Peyer's patch (tissue), 4 donors: ENCODE measurements at places on chromosomes 13 and 19. TPM values are rescaled to one million over a fixed set of nuclear protein-coding genes. Genes with fewer than 3 reads are reported as not detected.

- H3K27ac ChIP-seq = no peak overlapping the region
- H3K4me1 ChIP-seq = no peaks in the 10 kb centered on the region
Measured at GRCh38 chr19:46116121-46116520, 8.4 kb downstream of the IGFL3 start.

GRCh38 chr19:44653977-44654774, 10.5 kb downstream of the PVR start:
- peak; percentile 86 for DNase-seq
- H3K27ac ChIP-seq = no peak overlapping the region
- H3K36me3 ChIP-seq = peaks cover 75% of the 10 kb centered on the region
- peaks cover 3% of the 10 kb centered on the region for H3K4me1 ChIP-seq
- H3K27me3 ChIP-seq = no peaks in the 10 kb centered on the region
- H3K4me3 ChIP-seq = no peak overlapping the region

DNA sequence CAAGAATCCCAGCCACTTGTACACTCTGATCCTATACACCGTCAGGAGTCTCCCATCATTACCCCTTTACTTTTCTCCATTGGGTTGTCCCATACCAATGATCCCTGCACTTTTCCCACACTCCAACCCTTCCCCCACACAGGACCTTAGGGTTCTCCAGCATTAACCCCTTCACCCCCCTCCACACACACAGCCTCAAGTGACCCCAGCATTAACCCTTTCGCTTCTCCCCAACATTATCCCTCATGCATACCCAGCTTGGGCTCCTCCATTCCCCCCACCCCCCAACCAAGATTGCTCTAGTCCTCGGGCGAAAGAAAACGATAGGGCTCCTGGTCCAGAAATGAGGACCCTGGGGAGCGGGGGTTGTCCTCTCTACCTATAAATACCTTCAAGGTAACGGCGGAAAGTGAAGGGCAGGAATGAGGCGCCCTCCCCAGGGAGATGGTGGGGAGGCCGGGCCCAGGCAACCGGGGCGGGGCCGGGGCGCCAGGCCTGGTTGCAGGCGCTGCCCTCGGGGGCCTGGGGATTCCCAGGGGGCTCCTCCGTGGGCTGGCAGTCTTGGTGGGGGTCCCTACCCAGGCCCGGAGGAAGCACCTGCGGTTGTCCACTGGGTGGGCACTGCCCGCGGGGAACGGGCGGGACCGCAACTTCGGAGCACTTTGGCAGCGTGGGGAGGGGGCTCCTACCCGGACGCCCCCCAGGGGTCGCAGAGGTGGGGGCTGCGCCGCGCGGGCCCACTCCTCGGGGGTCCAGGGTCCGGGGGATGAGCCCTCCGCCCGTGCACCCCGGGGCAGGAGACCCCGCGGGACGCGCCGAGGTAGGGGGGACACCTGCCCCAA, 757 bp downstream of the WIZ start:
- no peaks in the 10 kb centered on the region for H3K27me3 ChIP-seq
- H3K4me3 ChIP-seq = peak overlapping the region; percentile 84
- DNase-seq = peak; percentile 49
- H3K4me1 ChIP-seq = no peaks in the 10 kb centered on the region

DNA sequence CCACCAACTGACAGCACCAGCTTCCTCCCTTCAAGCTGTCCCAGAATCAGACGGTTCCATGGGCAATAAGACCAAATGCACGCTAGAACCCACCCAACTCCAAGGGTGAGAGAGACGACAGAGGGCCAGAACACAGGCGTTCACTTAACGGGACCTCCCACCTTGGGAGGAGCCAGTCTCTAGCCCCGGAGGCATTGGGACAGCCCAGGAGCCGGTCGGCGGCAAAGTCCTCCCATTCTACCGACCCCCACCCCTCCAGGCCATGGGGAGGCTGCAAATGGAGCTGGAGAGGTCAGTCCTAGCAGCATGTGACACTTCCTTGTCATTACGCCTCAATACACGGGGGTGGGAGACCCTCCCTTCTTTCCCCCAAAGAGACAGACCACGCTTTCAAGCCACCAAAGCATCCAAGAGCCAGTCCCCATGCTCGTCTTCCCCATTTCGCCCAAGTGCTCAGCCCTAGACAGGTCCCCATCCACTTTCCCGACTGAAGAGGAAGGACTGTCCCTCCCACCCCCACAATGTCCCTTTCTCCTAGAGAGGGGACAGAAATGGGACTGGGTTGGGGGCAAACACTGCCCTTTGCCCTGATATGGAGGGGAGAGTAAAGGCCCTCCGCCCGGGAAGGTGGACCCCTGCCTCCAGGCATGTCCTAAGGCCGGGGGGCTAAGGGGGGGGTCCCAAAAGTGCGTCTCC, 964 bp downstream of the KHSRP start:
- H3K36me3 ChIP-seq = no peaks in the 10 kb centered on the region
- H3K4me1 ChIP-seq = no peaks in the 10 kb centered on the region
- no peak for DNase-seq
- H3K27ac ChIP-seq = peak overlapping the region; percentile 80

GRCh38 chr19:5933391-5934068, 19.5 kb downstream of the CAPS start:
- H3K4me1 ChIP-seq = peaks cover 8% of the 10 kb centered on the region
- H3K27me3 ChIP-seq = no peaks in the 10 kb centered on the region
- no peak for DNase-seq
- H3K36me3 ChIP-seq = no peaks in the 10 kb centered on the region
- no peak overlapping the region for H3K4me3 ChIP-seq

DNA sequence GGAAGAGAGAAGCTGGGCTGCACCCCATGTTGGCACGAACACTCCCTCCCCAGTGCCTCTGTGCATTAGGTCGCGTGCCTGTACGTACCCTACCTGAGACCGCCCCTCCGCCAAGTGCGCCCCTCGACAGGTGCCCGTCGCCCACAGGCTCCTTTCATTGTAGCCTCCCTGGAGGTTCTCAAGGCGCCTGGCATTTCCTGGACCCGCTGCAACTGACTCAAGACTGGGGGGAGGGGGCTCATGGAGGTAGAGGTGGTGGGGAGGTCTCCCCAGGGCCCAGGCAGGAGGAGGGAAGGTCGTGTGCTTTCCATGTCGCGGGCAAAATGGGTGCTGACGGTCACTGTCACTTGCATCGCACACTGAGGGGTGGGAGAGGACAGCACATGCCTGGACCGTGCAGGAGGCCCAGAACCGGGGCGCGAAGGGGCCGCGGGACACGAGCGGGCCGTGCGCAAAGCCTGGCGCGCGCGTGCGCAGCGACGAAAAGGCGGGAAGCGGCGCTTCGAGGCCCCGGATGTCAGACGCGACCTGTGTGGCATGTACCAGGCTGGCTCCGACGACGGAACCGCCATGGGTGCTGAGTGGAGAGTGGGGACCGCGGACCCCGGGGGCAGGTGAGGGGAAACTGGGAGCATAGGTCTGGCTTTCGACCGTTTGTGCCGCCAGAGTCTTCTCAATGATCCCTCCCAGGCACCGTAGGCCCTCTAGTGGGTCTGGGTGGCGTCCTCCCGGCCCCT, 16.5 kb downstream of the NFIX start:
- H3K36me3 ChIP-seq = no peaks in the 10 kb centered on the region
- H3K4me3 ChIP-seq = no peak overlapping the region
- DNase-seq = no peak
- H3K27ac ChIP-seq = no peak overlapping the region

GRCh38 chr13:94674609-94675348, 37.6 kb downstream of the SOX21 start:
- no peak overlapping the region for H3K27ac ChIP-seq
- no peaks in the 10 kb centered on the region for H3K27me3 ChIP-seq
- no peaks in the 10 kb centered on the region for H3K4me1 ChIP-seq
- H3K36me3 ChIP-seq = no peaks in the 10 kb centered on the region
- no peak overlapping the region for H3K4me3 ChIP-seq

GRCh38 chr13:46321494-46322225, 65.4 kb downstream of the RUBCNL start:
- H3K4me1 ChIP-seq = no peaks in the 10 kb centered on the region
- no peaks in the 10 kb centered on the region for H3K36me3 ChIP-seq
- no peak overlapping the region for H3K27ac ChIP-seq
- H3K4me3 ChIP-seq = no peak overlapping the region

- no peak overlapping the region for H3K4me3 ChIP-seq
- no peak overlapping the region for H3K27ac ChIP-seq
- H3K4me1 ChIP-seq = no peaks in the 10 kb centered on the region
Measured at GRCh38 chr19:13646758-13647157, 117.6 kb upstream of the MRI1 start.

GRCh38 chr19:38727868-38728660, 16.2 kb downstream of the CAPN12 start:
- no peaks in the 10 kb centered on the region for H3K36me3 ChIP-seq
- H3K4me3 ChIP-seq = no peak overlapping the region
- no peaks in the 10 kb centered on the region for H3K4me1 ChIP-seq
- H3K27ac ChIP-seq = no peak overlapping the region
- H3K27me3 ChIP-seq = no peaks in the 10 kb centered on the region

DNA sequence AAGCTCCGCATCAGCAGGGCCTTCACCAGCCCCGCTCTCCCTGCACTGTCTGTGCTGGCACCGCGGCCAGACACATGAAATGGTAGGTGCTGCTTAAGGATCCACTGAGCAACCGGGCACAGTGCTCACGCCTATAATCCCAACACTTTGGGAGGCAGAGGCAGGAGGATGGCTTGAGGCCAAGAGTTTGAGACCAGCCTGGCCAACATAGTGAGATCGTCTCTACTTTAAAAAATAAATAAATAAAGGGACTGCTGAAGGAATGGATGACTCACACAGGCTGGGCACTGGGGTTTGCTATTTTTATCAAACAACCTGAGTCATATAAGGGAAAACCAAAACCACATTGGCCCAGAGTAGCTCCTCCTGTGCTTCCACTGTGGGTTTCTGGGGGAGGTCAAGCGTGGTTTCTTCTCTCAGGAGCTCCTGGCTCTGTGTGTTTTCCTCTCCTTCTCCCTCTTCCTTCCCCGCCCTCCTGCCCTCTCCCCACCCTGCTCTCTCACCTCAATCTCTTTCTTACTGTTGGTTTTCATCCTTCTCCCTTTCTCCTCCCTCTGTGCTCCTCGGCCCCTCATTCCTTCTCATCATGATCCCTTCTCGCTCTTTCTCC, 21.3 kb downstream of the VRK3 start:
- peak overlapping the region; percentile 52 for H3K27ac ChIP-seq
- H3K27me3 ChIP-seq = no peaks in the 10 kb centered on the region
- DNase-seq = no peak
- H3K4me1 ChIP-seq = no peaks in the 10 kb centered on the region

DNA sequence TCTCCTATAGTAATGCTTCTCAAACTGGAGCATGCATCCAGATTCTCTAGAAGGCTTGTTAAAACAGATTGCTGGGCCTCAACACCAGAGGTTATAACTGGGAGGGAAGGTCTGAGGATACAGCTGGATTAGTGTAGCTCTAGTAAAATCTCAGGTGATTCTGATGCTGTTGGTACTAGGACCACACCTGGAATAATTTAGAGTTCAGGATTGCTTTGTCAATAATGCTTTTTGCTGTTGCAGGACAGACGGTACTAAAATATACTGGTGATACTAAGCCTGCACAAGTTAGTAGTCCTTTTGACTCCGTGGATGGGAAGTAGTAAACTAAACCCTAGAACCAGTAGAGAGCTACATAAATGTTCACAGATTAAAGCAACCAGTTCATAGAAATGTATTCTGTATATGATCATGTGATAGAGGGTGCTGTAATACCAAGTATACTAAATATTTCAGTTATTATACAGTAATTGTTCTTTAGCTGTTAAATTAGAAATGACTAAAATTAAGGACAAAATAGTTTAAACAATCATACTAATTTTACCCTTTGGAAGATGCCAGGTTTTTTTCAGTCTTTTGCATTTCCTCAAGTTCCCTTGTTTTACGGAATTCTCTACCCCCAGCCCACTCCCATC, 258.2 kb upstream of the STARD13 start:
- no peaks in the 10 kb centered on the region for H3K36me3 ChIP-seq
- no peak for DNase-seq
- H3K4me1 ChIP-seq = no peaks in the 10 kb centered on the region
- H3K4me3 ChIP-seq = peak overlapping the region; percentile 56
- H3K27me3 ChIP-seq = no peaks in the 10 kb centered on the region
- peak overlapping the region; percentile 81 for H3K27ac ChIP-seq

GRCh38 chr19:29770648-29771047, 41.1 kb upstream of the CCNE1 start:
- no peak for DNase-seq
- no peaks in the 10 kb centered on the region for H3K36me3 ChIP-seq
- H3K27me3 ChIP-seq = no peaks in the 10 kb centered on the region
- no peak overlapping the region for H3K4me3 ChIP-seq

DNA sequence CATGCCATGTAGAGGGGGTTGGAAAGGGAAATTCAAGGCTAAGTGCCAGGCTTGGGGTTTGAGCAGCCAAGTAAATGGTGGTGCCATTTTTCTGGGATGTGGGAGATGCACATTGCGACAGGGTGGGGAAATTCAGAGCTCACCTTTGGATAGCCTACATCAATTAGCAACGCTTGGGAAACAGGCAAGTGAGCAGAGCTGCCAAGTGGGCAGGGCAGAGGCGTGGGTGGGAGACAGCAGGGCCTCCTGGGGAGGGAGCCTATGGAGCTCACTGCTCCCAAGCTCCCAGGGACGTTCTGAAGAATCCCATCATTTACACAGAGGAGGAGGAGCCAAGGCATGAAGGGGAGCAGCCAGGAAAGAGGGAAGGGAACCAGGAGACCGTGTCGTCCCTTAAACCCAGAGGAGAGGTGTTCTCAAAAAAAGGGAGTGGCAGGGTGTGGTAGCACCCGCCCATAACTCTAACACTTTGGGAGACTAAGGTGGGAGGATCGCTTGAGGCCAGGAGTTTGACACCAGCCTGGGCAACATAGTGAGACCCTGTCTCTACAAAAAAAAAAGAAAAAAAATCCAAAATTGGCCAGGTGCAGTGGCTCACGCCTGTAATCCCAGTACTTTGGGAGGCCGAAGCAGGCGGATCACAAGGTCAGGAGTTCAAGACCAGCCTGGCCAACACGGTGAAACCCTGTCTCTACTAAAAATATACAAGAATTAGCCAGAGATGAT, 11.5 kb upstream of the CCNE1 start:
- H3K4me1 ChIP-seq = no peaks in the 10 kb centered on the region
- no peaks in the 10 kb centered on the region for H3K36me3 ChIP-seq
- H3K27ac ChIP-seq = no peak overlapping the region
- no peak overlapping the region for H3K4me3 ChIP-seq

DNA sequence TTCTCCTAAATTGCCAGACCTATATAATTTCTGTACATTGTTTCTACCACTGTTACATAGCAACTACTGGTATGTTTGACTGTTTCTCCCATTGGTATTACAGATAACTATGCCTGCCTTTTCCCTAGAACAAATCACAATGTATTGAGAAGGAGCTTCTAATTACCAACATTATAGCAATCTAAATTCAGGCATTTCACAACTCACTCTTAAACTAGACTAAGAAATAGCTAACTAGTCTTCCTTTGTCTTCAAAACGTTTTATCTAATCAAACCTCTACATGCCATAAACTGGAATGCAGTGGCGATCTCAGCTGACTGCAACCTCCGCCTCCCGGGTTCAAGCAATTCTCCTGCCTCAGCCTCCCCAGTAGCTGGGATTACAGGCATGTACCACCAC, 18.2 kb downstream of the RBM26 start:
- H3K36me3 ChIP-seq = no peaks in the 10 kb centered on the region
- DNase-seq = no peak
- no peak overlapping the region for H3K27ac ChIP-seq
- peaks cover 3% of the 10 kb centered on the region for H3K4me1 ChIP-seq
- no peaks in the 10 kb centered on the region for H3K27me3 ChIP-seq

The ZSCAN5C gene
- total RNA-seq = not detected

The PRDX2 gene
- total RNA-seq = 402 TPM

The CYP4F11 gene
- total RNA-seq = 49.5 TPM

The KISS1R gene
- total RNA-seq = not detected
